ENCODE measurements at places on chromosomes 7 and 10. TPM values are rescaled to one million over a fixed set of nuclear protein-coding genes. Genes with fewer than 3 reads are reported as not detected.

- DNase-seq, result no peak
Observed at GRCh38 chr7:102261451-102261850, 25.2 kb upstream of the SH2B2 start.

GRCh38 chr10:125030567-125031197, 88.8 kb downstream of the ZRANB1 start:
- DNase-seq, result no peak

DNA sequence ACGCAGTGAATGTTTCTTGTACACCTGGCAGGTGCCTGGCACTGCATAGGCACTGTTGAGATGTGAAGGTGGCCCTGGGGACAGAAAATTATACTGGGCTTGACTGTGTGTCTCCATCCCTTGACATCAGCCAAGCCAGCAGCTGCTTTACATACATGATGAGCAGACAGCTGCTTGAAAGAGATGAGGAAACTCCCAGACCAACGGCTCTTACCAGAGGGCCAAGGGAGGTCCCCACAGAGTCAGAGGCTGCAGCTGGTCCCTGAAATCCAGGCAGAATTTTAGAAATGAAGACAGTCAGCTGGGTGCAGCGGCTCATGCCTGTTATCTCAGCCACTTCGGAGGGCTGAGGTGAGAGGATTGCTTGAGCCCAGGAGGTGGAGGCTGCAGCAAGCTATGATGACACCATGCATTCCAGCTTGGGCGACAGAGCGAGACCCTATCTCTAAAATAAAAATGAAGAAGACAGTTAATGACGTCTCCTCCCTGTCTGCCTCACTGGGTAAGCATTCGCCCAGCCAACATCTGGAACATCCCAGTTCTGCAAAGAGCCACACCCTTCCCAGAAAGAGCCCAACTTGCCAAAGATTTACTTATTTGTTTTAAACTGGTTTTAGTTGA, 17.6 kb downstream of the LIMK1 start:
- no peak for DNase-seq

MYOF gene
- total RNA-seq, result 141 TPM
